Activated CD4-positive, alpha-beta memory T cell treated with anti-CD3 and anti-CD28 coated beads for 36 hours (primary cell): ENCODE measurements at places on chromosomes 11 and 22.
A peak's percentile ranks its signal among the peaks of the same experiment; 100 is the strongest.

- no peak for DNase-seq
Observed at GRCh38 chr22:19847345-19847632, 7.4 kb downstream of the GNB1L start.

- DNase-seq, result no peak
Observed at GRCh38 chr11:110473706-110474105, 44.0 kb downstream of the FDX1 start.

DNA sequence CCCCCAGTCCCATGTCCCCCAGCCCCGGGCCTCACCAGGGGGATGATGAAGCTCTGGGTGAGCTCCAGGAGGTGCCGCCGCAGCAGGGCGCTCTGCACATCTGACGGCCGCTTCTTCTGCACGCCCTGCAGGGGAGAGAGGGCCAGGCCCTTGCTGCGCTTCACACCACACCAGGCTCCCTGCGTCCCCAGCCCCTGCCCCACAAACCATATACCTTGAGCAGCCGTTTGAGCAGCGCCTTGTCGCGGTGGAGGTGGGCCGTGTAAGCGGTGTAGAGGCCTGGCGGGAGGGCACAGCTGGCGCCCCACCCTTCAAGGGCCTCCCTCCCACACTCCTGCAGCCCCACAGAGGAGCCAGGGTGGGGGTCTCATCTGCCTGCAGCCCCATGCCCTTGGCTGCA, 6.2 kb upstream of the PLXNB2 start:
- no peak for DNase-seq

DNA sequence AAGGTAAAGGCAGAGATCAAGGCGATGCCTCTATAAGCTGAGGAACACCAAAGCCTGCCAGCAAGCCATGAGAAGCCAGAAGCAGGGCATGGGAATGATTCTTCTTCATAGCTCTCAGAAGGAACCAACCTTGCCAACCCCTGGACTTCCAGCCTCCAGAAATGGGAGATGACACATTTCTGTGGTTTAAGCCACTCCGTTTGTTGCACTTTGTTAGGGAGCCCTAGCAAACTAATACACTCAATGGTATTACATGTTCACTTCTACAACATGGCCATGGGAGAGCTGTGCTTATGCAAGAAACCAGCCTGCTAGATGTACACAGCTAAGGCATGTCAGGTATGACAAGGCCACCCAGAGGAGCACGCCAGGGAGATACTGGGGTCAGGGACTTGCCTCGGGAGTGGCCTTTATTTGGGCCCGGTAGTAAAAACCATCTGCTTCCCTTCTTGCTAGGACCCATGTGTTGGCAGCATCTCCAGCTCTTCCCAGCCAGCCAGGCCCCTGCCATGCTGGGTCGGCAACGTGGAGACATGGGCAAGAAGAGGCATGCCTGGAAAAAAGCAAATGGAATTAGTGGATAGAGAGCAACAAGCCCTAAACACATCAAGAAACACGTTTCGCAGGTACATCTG, 3.6 kb downstream of the C11orf16 start:
- no peak for DNase-seq

DNA sequence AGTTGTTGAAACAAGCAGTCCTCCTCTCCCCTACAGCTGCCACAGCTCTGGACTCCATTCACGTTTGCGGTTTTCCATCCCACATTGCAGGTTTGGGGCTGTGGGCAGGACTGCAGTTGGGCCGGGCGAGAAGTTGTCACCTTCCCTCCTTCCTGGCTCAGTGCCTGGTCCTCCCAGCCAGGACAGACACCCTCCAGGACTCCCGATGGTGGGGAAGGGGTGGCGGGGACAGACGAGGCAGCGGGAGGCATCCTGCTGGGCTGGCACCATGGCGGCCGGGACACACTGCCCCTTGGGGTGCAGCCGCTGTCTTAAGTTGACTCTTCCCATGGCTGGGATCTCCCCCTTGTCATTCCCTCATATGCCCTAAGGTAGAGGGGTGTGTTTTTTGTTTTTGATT, 615.2 kb downstream of the BRD1 start:
- no peak for DNase-seq

DNA sequence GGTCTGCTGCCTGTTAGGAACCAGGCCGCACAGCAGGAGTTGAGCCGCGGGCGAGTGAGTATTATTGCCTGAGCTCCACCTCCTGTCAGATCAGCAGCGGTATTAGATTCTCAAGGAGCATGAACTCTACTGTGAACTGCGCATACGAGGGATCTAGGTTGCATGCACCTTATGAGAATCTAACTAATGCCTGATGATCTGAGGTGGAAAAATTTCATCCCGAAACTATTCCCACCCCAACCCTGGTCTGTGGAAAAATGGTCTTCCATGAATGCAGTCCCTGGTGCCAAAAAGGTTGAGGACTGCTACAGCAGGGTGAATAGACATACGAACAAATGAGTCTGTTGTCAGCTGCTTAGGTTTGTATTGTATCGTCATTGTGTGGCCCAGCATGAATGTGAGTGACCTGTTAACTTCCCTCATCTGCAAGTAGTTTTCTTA, 29.8 kb downstream of the RNF141 start:
- DNase-seq, result no peak

DNA sequence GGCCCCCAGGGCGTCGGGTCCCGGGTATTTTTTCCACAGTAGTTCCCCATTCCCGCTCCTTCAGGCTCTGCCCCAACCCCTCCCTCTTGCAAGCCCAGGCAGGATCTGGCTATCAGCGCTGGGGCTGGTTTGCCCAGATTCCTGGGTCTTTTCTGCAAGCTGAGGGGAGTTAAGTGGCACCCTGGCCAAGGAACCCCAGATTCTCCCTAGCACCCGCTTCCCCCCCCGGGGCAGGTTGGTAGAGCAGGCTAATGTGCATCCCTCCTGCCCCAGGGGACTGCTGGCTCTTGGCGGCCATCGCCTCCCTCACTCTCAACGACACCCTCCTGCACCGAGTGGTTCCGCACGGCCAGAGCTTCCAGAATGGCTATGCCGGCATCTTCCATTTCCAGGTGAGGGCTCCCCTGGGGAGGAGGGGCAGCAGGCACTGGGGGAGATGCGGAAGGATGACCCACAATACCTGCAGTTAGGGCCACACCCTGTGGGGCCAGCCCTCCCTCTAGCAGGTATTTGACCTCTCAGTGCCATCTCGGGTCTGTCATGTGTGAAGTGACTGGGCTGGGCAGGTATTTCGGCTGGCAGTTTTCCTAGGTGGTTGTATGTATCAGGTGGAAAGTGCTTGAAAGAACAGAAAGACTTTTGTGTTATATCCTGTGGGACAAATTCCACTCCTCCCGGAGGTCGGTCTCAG, 1.6 kb downstream of the CAPN1 start:
- DNase-seq, result peak; percentile 6

DNA sequence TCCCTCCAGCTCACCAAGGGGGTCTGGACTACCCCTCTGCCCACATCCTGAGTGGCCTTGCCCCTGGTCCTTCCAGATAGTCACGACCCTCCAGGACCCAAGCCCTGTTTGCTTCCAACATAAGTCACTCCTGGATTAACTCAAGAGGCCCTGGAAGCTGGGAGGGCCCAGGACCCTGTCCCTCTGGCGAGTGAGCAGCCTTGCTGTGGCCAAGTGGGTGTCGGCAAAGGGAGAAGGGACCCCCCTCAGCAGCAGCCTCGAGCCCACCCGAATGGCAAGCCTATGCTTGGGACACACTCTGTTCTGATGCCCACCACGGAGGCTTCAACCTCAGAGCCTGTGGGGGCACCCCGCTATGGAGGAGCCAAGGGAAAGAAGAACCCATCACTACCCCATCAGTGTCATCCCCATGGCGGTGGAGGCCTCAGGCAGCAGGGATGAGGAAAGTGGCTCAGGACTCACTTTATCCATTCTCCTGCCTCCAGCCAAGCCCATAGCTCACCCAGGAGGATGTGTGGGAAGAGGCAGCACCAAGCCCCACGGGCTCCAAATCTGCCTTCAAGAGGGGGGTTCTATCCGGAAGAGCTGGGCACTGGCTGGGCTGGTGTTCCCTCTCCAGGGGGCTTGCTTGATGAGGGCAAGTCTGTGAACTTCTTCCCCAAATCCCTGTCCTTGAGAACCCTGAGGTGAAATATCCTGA, 12.5 kb downstream of the SLC22A12 start:
- no peak for DNase-seq

DNA sequence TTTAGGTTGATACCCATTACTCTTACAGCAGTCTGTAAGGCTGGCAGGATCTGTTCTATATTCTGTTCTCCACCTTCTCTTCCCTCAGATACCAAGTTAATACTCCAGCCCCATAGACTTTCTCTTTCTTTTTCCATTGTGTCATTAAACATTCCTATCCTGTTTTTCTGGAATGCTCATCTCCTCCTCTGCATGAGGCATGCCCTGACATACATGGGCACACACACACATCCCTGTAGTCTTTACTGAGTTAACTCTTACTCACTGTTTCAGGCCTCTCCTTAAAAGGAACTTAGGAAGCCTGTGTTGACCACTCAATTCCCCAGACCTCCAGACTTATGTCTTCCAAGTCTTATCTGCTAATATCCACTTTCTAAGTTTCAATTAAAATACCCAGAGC, 476.8 kb downstream of the METTL15 start:
- no peak for DNase-seq

- no peak for DNase-seq
Observed at GRCh38 chr11:100303897-100304296, 383.2 kb upstream of the ARHGAP42 start.

GRCh38 chr11:73521621-73522020, 76.3 kb downstream of the FAM168A start:
- DNase-seq, result peak; percentile 22

GRCh38 chr11:62420882-62421281, 2.0 kb downstream of the SCGB1A1 start:
- DNase-seq, result no peak
